Left forelimb (tissue), 1 donor: ENCODE measurements at places on chromosomes 1 and 21.

- DNase-seq: no peak
These were observed 72.0 kb upstream of the VAV3 start for GRCh38 chr1:108036796-108037562.

- DNase-seq: no peak
These were observed 14.9 kb upstream of the ZNF683 start for GRCh38 chr1:26387447-26387846.

DNA sequence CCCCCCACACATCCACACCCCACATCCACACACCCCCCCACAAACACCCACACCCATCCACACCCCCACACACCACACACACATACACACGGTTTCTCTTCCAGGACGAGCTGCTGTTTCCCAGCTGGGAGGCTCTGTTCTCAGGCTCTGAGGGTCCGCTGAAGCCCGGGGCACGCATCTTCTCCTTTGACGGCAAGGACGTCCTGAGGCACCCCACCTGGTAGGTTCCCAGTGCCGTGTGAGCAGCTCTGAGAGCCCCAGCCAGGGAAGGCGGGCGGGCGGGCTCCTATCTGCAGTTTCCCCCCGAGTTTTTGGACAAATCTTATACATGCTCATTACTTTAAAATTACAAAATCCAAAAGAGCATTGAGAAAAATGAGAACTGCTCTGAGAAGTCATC lies 31.2 kb downstream of the SLC19A1 start:
- DNase-seq: no peak

- DNase-seq: no peak
These were observed 520.2 kb downstream of the PTPRU start for GRCh38 chr1:29756498-29756897.

- no peak for DNase-seq
These were observed 127.3 kb downstream of the TBX19 start for GRCh38 chr1:168407832-168408538.

DNA sequence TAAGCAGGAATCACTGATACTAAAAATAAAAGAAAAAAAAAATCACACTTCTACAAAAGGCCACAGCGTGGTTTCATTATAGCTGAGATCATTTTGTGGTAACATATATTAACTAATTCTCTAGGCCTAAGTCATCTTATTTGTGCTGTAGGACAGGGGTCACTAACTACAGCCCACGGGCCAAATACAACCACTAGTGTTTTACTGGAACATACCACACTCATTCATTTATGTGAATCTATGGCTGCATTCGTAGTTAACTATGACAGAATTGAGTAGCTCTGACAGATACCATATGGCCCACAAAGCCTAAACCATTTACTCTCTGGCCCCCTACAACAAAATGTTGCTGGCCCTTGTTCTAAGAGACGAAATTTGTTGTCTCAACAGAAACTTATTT lies 224.4 kb downstream of the VAV3 start:
- no peak for DNase-seq

GRCh38 chr1:59316497-59317128 lies 19.7 kb downstream of the FGGY start:
- DNase-seq: no peak

DNA sequence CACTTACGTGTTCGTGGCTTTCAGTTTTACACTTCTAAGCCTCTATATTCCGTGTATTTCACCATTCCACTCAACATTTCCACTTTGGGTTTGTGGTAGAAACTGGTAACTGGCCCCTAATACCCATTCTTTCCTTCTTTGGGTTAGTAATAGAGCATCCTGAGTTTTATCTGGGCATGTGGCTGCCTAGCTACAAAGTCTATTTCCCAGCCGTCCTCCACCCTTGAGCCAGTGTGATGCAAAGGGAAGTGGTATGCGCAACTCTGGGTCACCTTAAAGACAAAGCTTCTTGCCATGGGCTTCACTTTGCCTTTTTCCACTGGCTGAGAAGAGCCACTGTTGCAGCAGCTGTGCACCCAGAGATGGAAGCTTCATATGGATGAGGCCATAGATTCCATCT lies 73.9 kb downstream of the LAMC2 start:
- no peak for DNase-seq

DNA sequence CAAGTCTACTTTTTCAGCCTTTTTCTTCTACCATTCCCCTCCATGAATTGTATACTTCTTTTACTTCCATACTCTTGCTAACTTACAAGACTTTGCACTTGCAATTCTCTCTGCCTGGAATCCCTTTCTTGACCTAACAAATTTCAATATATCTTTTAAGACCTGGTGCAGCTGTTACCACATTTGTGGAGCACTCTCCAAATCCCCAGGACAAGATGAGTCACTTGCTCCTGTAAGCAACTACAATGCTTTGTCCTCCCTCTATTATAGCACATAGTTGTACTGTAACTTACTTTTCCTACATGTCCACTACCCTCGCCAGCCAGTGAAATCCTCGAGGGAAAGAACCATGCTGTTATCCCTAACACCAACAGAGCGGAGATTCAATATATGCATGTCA lies 43.1 kb downstream of the WARS2 start:
- DNase-seq: no peak

- no peak for DNase-seq
These were observed 406.9 kb upstream of the NCAM2 start for GRCh38 chr21:20591284-20591683.

DNA sequence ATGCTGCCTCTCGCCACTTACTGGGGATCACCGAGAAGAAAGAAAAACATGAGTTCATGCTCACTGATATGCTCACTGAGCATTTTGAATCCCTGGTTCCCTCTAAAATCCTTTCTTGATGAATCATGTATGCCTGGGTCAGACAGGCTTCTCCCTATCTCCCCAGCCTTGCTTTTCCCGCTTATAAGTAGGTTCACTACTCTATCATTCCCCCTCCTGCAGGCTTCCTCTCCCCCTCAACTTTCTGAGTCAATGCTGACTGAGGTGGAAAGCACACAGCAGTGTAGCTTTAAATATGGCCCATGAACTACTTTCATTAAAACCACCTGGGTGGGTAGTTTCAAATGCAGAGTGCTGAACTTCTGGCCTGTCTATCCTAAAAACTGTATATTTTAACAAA lies 41.7 kb downstream of the FMO4 start:
- no peak for DNase-seq
